Kidney (tissue), 22 donors: ENCODE measurements at places on chromosomes 13 and 19. TPM values are rescaled to one million over a fixed set of nuclear protein-coding genes. Genes with fewer than 3 reads are reported as not detected.

The RHPN2 gene
- 50.3 TPM for total RNA-seq

DNA sequence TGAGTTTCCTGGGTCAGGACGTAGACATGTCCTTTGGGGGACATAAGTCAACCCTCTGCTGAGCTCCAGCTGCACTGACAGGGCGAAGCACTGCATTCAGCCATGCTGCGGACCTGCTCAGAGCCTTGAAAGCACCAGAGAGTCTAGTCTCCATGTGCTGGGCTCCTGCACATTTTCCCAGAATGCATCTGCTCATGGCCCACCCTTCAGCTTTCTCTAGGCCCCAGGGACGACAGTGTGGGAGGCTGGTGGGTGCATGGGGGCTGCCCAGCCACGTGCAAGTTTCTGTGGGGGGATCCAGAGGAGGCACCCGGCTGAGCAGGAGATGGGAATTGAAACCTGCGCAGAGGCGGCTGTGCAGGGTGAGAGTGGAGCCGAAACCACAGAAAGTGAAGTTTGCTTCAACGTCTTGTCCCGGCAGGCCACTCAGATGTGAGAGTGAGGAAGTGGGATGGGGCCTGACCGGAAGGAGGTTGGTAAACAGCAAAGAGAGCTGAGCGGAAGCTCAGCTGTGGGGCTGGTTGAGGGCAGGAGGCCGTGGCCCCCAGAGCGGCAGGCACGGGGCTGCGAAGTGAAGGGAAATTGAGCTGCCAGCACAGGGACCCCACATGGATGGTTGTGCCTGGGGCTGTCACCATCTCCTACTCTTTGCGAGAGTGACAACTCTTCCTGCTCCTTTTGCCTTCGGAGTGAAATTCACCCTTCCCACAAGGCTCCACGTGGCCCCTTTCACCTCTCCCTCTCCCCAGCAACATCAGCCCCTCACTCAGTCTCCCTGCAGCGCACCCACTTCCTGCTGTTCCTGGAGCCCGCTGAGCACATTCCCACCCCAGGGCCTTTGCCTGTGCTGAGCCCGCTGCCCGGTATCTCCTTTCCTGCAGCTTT, 11.8 kb downstream of the PGLS start:
- DNase-seq, result peak; percentile 77

The GIPR gene
- 3.3 TPM for total RNA-seq

The BRCA2 gene
- 2.0 TPM for total RNA-seq

GRCh38 chr13:32642858-32643257, 56.6 kb downstream of the PDS5B start:
- no peak for DNase-seq

DNA sequence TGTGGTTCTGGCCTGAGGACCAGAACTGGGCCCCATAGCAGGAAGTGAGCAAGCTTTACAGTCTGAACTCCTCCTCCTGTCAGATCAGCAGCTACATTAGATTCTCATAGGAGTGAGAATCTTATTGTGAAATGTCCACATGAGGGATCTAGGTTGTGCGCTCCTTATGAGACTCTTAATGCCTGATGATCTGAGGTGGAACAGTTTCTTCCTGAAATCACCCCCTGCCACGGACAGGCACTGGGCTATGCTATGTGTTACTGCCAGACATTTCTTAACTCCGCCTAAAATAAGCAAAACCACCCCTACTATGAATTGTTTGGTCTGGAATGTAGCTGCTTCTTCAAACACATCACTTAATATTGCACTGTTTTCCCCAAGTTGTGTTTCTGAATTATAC, 4.6 kb downstream of the FBXL3 start:
- no peak for DNase-seq

The VSTM2B gene
- not detected for total RNA-seq

GRCh38 chr19:32032561-32032960, 312.8 kb upstream of the ZNF507 start:
- DNase-seq, result no peak

The ACTN4 gene
- total RNA-seq, result 606 TPM

DNA sequence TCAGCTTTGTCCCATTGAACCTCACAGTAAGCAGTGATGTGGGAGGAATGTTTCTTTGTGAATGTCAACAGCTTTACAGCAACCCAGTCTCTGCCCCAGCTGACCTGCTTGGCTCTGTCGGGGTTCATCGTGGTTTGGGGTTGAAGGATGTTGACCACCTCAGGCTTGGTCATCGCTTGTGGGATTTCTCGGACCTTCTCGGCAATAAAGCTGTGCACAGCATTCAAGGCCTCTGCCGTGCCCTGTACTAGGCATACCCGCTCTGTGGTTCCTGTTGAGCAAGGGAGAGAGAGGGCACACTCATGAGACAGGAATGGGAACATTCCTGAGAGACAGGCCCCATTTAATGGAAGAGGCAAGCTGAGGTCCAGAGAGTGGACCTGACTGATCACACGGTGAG, 20.0 kb downstream of the NOVA2 start:
- no peak for DNase-seq

- peak; percentile 69 for DNase-seq
Measured at GRCh38 chr13:106566641-106567473, 1.1 kb downstream of the ARGLU1 start.

The TMPRSS9 gene
- not detected for total RNA-seq

The TPTE2 gene
- total RNA-seq, result 0.16 TPM

- DNase-seq, result no peak
Measured at GRCh38 chr13:73607489-73608156, 526.6 kb downstream of the KLF12 start.

DNA sequence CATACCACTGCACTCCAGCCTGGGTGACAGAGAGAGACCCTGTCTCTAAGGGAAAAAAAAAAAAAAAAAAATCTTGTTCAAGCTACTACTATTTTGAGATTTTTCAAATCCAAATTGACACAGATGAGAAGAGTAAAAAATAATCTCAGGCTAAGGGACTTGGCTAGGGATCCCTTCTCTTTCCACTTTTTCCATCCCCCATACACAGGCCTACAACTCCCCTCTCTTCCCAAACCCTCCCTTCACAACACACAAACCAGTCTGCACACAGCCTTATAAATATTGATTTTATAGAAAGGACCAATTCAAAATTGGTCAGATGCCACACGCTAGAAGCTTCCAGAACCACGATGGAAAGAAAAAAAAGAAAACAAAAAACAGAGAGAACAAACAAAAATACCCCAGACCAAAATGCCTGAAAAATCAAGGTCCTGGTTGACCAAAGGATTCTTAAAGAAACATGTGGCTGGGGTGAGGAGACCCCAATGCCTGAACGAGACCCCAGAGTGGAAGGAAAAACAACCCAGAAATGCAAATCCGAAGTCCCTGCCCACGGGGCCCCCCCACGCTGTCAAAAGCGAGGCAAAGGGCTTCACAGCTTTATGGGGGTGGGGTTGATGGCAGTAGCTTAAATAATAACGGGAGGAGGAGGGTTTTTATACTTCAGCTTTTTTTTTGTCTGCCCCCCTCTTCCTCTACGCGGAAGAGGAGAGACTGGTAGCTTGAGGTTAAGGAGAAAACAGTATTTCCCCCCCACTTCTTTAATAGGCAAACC, 18.1 kb downstream of the QPCTL start:
- DNase-seq, result no peak

The ZSCAN18 gene
- 103 TPM for total RNA-seq

The PPP1R37 gene
- total RNA-seq, result 33.0 TPM

The LENG1 gene
- total RNA-seq, result 8.0 TPM

GRCh38 chr19:679418-680286, 3.5 kb downstream of the FSTL3 start:
- peak; percentile 64 for DNase-seq

GRCh38 chr13:25762281-25762680, 289.5 kb downstream of the SHISA2 start:
- no peak for DNase-seq

- DNase-seq, result no peak
Measured at GRCh38 chr19:31319465-31319864, 29.8 kb downstream of the TSHZ3 start.

DNA sequence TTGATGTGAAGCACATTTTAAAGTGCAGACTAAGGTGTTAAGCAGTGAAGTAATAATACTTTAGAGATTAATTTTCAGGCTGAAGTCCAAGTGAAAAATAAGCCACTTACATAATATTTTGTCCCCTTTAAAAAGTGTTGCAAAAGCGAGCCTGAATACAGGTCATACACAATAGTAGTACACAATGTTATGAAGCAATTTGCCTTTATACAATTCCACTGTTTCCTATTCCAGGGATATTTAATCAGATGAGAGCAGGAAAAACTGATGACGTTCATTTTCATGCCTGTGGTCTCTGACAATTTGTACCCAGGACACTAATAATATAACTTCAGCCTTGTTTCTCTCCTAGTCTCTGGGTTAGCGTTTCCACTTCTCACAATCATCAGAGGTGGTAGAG, 916.7 kb downstream of the PCDH9 start:
- no peak for DNase-seq

GRCh38 chr19:17281391-17282304, at the start of gene ANKLE1:
ANKLE1 (plus strand) TSS chr19:17281901; CDS start chr19:17281921, 20 bp downstream.
- DNase-seq, result peak; percentile 44

The A1BG gene
- total RNA-seq, result 10.9 TPM

- DNase-seq, result no peak
Measured at GRCh38 chr13:27622881-27623280, 1.2 kb downstream of the POLR1D start.

The TCF3 gene
- 50.2 TPM for total RNA-seq

The ZNF548 gene
- total RNA-seq, result 26.1 TPM

DNA sequence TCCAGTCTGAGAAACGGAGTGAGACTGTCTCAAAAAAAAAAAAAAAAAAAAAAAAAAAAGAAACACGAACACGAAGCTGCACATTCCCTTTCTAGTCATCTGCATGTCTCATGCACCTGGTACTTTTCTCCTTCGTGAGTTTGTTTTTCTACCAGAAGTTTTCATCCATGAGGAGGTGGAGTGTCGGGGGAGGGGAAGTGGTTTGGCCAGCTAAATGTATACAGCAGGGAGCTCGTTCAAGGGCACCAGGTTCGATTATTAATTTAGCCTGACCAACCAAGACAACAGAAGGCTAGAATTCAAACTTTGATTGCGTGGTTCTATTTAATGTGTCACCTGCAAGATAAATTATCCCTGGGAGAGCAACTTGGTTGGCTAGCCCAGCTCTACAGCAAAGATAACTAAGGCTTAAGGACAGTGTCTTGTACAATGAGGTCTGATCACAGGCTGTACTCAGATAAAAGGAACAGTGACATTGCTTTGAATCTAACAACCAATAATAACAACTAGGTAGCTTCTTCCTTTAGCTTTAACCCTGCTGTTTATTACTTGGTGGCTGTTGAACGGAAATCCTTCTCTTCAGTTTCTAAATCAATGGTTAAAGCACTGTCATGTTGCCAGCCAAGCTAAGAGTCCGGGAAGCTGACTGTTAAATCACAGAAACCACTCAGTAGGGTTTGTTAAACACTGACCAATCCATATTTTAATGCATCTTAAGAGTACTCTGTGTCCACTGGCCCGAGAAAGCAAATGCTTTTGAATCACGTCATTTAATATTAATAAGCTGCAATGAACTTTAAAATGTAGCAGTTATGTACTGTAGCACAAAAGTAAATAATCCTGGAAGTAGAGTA, 98.4 kb upstream of the STARD13 start:
- DNase-seq, result no peak

The COX6B1 gene
- total RNA-seq, result 323 TPM

GRCh38 chr19:50460161-50460765, 16.0 kb upstream of the EMC10 start:
- DNase-seq, result no peak

GRCh38 chr13:58994777-58995176, 1169.0 kb downstream of the DIAPH3 start:
- DNase-seq, result no peak

- no peak for DNase-seq
Measured at GRCh38 chr13:31213651-31214289, 14.0 kb downstream of the B3GLCT start.

DNA sequence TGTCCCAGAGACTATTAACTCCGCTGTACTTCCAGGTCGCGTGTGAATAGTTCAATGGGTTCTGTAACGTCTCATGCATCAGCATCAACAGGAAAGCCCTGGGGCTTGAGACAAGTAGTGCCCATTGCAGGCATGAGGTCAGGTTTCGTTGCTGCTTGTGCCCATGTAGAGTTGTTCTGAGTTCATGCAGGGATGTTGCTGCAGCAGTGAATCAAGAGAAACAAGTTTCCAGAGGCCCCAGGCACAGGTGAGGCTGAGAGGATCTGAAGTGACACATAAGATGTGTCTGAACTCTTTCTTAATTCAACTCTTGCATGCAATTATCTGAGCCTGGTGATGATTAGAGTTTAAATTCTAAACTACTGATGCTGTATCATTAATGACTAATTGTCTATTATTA, 8.6 kb upstream of the ZNF283 start:
- DNase-seq, result no peak

The OSCAR gene
- 5.1 TPM for total RNA-seq
